ENCODE measurements at places on chromosomes 1 and 21.
A peak's percentile ranks its signal among the peaks of the same experiment; 100 is the strongest.

DNA sequence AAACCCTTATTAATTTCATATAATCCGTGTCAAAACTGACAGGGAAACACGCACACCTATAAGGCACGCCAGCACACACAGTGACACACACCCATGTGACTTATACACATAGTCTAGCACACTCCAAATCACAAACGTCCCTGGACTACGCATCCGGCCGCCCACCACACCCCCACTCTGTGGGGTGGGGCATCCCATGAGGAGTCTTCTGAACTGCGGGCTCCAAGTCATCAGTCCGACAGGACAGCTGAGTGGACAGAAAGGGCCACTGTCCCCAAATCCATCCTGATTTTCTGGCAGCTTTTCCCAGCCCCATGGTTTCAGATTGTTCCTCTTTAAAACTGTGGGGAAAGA is 829 bp downstream of the PEA15 start:
- DNase-seq = peak; percentile 34

DNA sequence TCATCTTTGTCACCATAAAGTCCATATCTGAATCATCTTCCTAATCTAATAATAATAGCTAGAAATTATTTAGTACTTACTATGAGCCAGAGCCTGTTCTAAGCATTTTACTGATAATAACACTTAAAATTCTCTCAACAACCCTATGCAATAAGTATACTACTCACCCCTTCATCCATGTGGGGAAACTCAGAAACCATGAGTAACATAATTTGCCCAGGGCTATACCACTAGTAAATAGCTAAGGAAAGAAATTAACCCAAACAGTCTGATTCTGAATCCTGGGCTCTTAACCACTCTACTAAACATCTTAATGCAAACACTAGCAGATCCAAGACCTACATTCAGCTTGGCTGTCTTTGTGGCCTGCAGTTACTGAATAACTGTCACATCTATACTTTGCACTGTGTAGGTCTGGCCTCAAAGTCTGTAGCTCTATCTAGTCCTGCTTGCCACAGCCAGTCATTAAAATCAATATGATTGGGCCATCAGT is 394.8 kb upstream of the ESRRG start:
- no peak for DNase-seq

- no peak for DNase-seq
Measured at GRCh38 chr21:15514073-15514946, 215.5 kb upstream of the USP25 start.

DNA sequence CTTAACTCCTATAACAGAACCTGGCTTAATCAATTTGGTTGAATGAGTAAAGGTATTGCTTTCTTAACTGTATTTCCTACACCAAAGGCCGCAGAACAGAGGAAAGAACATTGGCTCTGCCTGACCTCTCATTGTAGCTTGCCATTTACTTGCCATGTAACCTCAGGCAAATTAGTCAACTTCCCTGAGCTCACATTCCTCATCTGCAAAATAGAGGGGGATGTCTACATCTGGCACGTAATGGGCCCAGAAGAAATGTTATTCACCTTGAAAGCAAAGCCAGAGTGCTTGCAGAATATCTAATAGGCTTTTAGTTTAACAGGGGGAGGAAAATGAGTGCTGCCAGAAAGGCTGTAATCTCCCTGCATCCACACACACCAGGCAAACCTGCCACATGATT is 44.3 kb downstream of the LAMC2 start:
- no peak for DNase-seq

- no peak for DNase-seq
Measured at GRCh38 chr21:42219606-42220137, 732 bp downstream of the ABCG1 start.

GRCh38 chr1:214120951-214121350 is 133.2 kb downstream of the PROX1 start:
- DNase-seq = peak; percentile 10

DNA sequence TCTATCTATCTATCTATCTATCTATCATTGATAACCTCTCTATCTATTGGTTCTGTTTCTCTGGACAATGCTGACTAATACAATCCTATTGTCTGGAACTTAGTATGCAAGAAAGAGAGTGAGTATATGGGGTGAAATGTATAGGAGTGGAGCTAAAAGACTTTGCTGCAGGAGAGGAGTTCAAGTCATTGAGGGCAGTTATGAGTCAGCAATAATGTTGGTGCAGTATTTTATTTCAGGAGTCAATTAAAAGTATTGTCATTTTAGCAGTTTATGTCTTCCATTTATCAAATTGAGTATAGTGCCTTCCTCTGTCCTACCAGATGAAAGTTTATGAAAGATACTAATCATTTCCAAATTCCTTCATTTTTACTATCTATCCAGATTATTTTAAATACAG is 55.8 kb downstream of the MAP3K7CL start:
- DNase-seq = no peak
